NCI-H187 treated with DMSO at 0.1 percent for 48 hours (cell line): ENCODE measurements at places on chromosomes 7 and 10.

- no peak for DNase-seq
Observed at GRCh38 chr7:72260406-72260805, 151.7 kb downstream of the CALN1 start.

DNA sequence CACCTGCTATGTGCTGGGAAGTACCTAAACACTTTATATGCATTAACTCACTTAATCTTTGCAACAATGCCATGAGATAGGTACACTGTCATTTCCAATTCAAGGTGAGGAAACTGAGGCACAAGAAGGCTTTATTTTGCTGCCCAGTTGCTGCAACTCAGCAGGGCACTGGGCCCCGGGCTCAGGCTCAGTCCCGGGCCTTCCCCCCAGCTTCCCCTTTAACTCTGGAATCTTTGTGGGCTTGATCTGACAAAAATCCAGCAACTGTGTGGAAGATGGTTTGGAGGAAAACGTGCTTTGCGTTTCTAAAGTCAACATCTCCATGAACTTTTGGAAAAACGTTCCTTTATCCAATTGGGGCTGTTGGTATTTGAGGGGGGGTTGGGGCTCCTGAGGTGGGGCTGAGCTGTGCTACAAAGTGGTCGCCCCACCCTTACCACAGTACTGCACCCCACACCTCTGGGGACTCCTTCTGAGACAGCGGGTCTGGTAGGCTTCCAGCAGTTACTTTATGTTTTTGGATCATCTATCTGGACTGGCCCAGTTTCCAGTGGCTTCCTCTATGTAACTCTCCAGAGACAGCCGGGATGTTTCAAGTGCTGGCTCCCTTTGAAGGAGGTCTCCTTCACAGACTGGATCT, 40.5 kb upstream of the CAMK1D start:
- DNase-seq, result no peak

GRCh38 chr10:51074238-51075028, at the start of gene PRKG1:
PRKG1 (plus strand) TSS chr10:51074487.
- no peak for DNase-seq

- DNase-seq, result peak; percentile 19
Observed at GRCh38 chr7:111752022-111752582, 189.8 kb upstream of the IMMP2L start.

DNA sequence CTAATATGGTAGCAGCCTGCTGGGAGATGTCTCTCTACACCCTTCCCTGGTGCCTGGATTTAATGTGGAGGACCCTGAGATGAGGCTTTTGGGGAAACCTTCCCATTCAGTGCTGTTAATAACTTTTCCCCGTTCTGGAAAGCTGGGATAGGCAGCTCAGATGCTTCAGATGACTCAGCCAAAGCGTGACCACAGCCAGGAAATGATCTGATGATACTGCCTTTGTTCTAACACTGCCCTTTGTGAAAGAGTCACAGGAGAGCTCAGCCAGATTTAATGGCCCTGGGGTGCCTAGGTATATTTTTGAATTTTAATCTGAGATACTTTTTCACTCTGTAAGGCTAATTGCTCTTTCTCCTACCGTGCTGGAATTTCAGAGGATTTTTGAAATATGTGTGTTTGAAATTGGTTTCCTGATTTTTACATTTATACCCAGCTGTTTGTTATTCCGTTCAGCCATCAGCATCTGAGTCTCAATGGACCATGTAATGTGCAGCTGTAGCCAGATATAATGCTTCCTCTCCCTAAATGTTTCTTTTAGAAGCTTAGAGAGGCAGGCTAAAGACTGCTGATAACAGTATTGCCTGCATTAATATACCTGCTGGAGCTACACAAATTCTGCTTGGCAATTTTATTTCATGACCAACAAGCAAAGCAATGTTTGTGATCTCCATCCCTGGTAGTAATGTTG, 17.8 kb downstream of the CELF2 start:
- no peak for DNase-seq

GRCh38 chr7:28157831-28158416, 22.7 kb downstream of the JAZF1 start:
- no peak for DNase-seq

GRCh38 chr7:7693881-7694280, 24.5 kb downstream of the RPA3 start:
- no peak for DNase-seq

- no peak for DNase-seq
Observed at GRCh38 chr10:112022196-112022595, 161.4 kb downstream of the GPAM start.

DNA sequence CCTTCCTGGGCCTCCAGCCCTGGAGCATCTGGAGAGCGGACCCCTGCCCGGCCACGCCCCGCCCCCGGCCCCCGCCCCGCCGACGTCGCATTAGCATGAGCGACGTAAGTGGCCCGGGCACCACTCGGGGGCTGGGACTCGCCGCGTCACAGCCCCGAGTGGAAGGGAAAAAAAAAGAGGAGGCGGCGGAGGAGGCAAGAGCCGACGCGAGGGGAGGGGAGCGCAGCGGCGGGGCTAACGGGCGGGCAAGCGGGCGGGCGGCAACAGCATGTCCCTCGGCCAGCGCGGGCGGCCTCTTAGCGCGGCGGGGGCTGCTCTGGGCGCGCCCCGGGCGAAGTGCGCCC, at the start of gene SLC18A3:
Gene SLC18A3 (plus strand): TSS at position 197 of the 344 bp plus-strand sequence. CDS start 431 bp downstream, outside the sequence.
- DNase-seq, result no peak

DNA sequence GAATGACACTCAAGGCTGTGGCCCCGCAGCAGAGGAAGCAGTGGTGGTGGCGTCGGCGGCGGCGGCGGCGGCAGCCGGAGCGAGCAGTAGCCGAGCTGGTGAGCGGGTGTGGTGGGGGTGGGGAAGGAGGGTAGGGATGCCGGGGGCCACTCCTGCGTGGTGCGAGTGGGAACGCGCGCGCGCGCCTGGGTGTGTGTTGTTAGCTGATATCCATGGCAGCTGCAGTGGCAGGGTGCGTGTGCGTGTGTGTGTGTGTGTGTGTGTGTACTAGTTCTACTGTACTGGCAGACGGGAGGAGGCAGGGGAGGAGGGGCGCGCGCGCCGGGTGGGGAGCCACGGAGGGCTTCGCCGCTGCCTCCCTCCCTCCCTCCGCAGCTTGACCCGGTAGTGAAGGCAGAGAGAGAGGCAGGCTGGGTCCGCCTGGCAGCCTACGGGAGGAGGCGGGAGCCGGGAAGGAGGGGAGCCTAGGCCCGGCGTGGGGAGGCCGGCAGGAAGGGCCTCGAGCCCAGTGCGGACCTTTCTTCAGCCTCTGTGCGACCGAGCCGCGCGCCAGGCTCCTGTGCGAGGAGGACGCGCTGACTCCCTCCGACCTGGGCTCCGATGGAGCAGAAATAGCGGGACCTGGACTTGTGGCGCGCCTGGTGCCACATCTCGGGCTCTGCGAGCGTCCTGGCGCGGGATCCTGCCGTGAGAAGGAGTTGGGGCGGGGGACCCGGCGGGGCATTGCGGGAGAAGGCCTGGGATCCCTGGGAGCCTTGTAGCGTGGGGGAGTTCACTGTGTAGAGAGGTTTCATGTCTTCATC, at the start of gene MAGI2:
Gene MAGI2 (minus strand): TSS at position 110 of the 803 bp plus-strand sequence. CDS start 347 bp downstream, outside the sequence.
- no peak for DNase-seq

DNA sequence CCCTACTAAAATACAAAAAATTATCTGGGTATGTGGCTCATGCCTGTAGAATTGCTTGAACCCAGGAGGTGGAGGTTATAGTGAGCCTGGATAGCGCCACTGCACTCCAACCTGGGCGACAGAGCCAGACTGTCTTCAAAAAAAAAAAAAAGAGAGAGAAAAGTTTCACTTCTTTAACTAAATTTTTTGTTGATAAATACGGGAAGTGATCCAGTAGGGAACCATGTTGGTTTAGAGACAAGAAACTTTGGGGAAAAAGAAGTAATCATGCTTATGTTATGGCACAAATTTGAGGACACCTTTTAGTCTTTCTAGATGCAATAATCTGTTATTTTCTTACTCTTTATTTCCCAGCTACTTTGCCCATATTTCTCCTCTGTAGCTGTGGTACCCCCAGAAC, 309.7 kb downstream of the TYW1 start:
- no peak for DNase-seq
